Ureter (tissue), 1 donor: ENCODE measurements at places on chromosomes 1 and 21. TPM values are rescaled to one million over a fixed set of nuclear protein-coding genes. Genes with fewer than 3 reads are reported as not detected.
A peak's percentile ranks its signal among the peaks of the same experiment; 100 is the strongest.

DNA sequence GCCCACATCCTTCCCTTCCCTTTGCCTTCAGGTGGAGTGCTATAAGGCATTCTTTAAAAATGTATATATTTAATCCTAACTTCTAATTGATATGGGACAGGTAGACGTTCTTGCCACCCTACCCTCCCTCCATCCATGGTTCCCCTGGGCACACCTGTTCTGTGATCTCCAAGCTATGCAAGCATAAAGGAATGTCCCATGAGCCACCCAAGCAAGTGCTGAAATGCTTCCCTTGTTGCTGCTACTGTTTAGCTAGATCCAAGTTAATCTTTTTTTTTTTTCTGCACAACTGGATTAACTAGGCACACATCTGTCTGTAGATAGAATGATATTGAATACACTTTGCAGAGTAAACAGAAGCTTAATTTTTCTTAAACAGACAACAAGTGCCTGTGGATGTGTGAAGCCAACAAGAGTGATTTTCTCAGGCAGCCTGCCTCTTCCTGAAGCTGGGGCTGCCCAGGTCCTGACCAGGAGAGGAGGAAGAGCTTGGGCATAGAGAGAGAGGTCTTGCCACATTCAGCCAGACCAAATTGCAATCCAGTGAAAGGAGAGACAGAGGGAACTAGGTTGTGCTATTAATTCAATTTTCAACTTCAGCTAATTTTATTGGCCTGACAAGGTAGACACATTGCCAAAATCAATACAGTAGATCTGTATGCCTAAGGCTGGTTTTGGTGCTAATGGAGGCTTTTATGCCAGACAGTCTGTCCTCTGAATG is 28.2 kb upstream of the ATP1B1 start:
- no peak for DNase-seq

DAP3 gene
- total RNA-seq, result 122 TPM

NR5A2 gene
- 5.9 TPM for total RNA-seq

ADGRL4 gene
- 31.7 TPM for total RNA-seq

GRCh38 chr1:99579691-99580172 is 66.2 kb upstream of the PALMD start:
- no peak for DNase-seq

DNA sequence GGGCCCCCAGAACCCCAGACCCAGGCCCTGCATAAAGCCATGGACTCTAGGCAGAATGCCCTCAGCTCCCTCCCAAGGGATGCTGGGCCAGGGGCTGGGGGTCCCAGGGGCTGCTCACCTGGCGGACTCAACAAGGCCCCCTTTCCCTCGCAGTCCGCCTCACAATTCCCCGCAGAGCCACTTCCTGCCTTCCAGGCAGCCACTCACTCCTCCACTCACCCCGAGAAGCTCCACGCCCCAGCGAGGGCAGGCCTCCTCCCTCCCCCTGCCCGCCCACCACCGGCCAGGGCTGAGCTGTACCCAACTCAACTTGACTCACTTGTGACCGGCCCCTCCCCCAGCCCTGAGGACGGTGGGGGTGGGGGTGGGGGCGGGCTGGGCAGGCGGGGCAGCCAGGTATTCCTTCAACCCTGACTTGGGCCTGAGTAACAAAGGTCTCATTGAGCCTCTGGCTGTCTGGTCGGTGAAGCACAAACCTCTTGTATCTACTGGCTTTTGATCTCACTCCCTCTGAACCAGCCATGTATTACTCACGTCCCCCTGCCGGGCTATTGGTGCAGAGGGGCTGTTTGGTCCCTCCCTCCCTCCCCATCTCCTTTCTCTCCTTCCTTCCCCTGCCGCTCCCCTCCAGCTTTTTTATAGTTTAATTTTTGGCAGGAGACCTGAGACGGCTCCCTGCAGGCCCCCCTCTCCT is 5.9 kb downstream of the BLACAT1 start:
- peak; percentile 66 for DNase-seq

DNA sequence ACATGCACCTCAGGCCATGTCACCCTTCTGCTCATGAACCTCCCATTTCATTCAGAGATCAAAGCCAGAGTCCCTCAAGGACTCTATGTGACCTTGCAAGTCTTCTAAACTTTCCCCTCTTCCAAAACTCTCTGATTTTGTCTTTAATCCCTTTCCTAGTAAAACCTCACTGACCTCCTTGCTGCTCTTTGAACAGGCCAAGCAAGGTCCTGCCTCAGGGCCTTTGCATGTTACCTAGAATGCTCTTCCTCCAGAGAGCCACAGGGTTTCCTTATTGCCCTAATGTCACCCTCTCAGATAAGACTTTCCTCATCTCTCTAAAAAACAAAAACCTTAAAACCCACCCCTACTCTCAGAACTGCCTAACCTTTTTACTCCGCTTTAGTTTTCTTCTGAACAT is 26.6 kb downstream of the IL23R start:
- DNase-seq, result no peak

DYNLT5 gene
- total RNA-seq, result 3.1 TPM

GRCh38 chr1:154821083-154821482 is 49.0 kb downstream of the KCNN3 start:
- no peak for DNase-seq

GRCh38 chr1:183467687-183468086 is 4.6 kb upstream of the SMG7 start:
- no peak for DNase-seq
